ENCODE measurements at places on chromosomes 6 and 20.

GRCh38 chr6:27775796-27776184, 136.4 kb downstream of the OR2B2 start:
- ATAC-seq: no peak

DNA sequence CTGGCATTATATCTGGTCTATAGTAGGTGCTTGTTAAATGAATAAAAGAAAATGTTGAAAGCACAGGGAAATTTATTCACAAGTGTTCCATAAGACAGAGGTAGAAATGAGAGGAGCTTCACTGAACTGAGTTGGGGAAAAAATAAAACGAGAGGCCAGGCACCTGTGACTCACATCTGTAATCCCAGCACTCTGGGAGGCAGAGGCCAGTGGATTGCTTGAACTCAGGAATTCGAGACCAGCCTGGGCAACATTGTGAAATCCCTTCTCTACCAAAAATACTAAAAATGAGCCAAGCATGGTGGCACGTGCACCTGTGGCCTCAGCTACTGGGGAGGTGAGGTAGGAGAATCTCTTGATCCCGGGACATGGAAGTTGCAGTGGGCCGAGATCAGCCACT, 28.1 kb upstream of the IBTK start:
- no peak for ATAC-seq

- no peak for ATAC-seq
Measured at GRCh38 chr6:5135788-5136376, 50.7 kb downstream of the PPP1R3G start.

DNA sequence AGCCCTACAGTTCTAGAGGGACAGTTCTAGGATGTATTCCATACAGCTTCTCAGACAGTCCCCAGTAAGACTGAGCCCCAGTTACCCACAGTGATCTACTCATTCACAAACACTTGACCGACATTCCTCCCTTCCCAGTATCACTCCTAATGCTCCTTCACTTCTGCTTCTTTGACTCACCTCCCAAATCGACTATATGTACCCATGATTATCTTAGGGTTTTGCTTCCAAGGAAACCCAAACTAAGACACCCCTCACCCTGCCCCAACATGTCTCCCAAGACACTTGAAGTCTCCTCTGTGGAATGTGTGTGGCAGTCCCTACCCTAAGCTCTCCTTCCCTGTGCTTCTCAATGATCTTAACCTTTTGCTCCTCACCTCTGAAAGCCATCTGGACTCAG, 23.6 kb upstream of the TGM6 start:
- no peak for ATAC-seq

DNA sequence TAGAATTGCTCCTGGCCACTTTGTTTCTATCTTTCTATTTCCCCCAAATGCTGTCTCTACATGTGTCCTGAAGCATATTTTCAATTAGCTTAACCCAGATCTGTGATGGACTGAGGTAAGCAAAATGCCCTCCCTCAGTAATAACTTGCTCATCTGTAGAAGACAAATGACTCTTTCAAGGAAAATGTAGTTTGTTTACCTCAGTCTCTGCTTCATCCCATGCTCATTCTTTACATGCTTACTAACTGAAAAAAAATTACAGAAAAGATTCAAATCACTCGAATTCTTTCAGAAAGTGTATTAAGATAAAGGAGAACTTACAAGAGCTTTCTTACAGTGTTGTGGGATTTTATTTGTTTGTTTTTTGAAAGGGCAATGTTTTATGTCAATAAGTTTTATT, 531.1 kb downstream of the LMBRD1 start:
- peak; percentile 43 for ATAC-seq
